ENCODE measurements at places on chromosomes 7 and 10. TPM values are rescaled to one million over a fixed set of nuclear protein-coding genes. Genes with fewer than 3 reads are reported as not detected.

The AKR1C8 gene
- not detected for total RNA-seq

DNA sequence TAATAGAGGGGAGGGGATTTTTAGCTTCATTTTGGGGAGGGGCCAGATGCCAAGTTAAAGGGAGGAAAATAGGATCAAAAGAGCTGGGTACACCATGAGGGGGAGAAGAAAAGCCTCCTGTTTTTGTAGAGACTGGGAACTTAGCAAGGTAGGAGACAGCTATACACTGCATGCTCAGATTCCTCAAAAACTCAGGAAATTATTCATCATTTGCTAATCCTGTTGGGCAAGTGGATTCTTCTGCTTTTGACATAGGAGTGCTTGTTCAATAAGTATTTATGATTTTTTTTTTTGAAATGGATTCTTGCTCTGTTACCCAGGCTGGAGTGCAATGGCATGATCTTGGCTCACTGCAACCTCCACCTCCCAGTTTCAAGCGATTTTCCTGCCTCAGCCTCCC, 73.4 kb downstream of the LYZL2 start:
- no peak for DNase-seq

The KCND2 gene
- not detected for total RNA-seq

The MPP7 gene
- total RNA-seq: 13.6 TPM

DNA sequence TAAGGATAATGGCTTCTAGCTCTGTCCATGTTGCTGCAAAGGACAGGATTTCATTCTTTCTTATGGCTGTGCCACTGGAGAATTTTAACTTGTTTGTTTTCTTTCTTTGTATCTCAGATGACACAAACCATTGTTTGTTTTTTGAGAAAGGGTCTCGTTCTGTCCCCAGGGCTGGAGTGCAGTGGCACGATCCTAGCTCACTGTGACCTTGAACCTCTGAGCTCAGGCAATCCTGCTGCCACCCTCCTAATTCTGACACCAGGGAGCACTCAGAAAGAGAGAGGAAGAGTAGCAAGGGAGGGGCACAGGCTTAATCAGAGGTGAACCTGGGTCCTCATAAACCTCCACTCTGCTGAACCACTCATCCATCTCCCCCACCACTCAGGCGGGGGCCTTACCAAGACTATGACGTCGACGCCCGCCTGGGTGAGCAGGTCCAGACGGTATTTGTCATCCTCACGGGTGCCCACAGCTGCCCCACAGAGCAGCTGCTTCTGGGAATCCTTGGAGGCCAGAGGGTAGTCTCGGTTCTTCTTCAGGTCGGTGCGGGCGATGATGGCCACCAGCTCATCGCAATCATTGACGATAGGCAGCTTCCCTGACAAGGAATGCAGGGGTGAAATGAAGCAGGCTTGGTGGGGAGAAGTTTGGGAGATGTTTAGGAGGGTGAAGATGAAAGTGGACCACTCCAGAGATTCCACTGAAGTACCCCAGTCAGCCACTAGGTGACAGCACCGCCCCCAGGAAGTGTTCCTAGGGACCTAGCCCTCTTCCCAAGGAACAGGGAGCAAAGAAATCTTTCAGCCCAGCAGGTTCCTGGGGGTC, 11.6 kb downstream of the IMPDH1 start:
- peak; percentile 57 for DNase-seq

GRCh38 chr7:25431956-25432450, 203.7 kb upstream of the NPVF start:
- DNase-seq: no peak

- peak; percentile 82 for DNase-seq
Measured at GRCh38 chr7:1512781-1513656, 8.8 kb upstream of the INTS1 start.

- DNase-seq: no peak
Measured at GRCh38 chr7:82506208-82506607, 62.6 kb upstream of the CACNA2D1 start.

The EIF5AL1 gene
- 0.76 TPM for total RNA-seq

DNA sequence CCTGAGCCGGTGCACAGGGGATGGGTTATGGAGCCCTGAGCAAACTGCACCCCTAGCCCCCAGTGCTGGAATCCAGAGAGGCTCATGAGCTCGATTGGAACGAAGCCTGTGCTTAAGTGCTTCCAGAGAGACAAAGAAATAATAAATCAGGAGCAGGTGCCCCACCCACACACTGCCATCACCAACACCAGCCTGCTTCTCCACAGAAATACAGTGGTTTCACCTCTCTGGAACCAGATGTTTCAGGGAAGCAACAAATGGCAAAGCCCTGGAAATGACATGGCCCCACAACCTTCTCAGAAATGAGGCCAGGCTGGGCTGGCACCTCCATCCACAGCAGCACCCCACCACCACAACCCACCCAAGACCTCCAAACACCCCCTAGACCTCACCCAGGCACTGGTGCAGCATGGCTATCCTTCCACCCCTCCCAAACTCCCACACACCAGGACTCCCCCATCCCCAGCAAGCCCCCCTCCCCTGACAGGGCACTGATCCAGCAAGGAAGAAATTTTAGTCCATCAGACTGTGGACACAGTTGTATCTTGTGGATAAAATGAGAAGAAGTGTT, 4.1 kb upstream of the SLC18A3 start:
- DNase-seq: no peak

DNA sequence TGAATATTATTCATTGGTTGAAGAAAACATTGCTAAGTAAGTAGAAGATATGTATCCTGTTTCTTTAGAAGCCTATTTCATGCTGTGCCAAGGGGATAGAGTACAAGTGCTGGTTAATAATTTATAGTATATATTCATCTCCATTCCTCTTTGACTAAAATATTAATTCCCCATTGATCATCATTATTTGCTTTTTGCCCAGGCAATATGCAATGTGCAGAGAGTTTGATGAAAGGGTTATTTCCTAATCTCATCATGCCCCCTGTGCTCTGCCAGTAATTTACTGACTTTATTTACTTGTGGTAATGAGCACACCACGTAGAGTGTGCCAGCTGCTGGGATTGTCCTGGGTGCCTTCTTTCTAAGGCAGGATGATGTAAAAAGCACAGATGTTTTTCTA, 180.9 kb downstream of the REEP3 start:
- no peak for DNase-seq

GRCh38 chr7:68411742-68412141, 1186.5 kb upstream of the AUTS2 start:
- no peak for DNase-seq

The UFSP1 gene
- total RNA-seq: 3.9 TPM

- DNase-seq: peak; percentile 17
Measured at GRCh38 chr10:91694170-91694794, 61.4 kb upstream of the PPP1R3C start.

DNA sequence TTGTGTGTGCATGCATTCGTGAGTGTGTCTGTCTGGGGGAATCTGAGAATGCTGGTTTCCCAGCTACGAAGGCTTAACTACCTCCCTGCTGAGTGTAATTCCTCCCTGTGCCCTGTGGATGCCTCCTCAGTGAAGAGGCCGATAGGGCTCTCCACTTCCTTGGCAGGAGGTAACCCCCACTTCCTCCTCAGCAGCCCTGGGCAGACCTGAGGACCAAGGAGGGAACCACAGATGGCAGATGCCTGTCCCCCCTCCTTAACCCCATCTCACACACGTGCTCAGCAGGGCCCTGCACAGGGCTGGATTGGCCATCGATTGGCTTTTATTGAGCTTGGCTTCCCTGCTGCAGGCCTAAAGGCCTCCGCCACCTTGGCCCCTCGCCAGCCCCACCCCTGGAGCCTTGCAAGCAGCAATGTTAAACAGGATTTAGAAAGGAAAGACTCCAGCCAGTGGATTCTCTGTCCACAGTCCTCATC, 45.6 kb upstream of the LRRC4 start:
- no peak for DNase-seq

GRCh38 chr10:24462889-24463552, 254.1 kb downstream of the KIAA1217 start:
- DNase-seq: no peak

The OR6V1 gene
- not detected for total RNA-seq

GRCh38 chr7:91066627-91067026, 197.6 kb upstream of the FZD1 start:
- DNase-seq: no peak

The THAP5 gene
- 49.0 TPM for total RNA-seq

- DNase-seq: no peak
Measured at GRCh38 chr10:93921338-93921737, 27.6 kb downstream of the SLC35G1 start.

DNA sequence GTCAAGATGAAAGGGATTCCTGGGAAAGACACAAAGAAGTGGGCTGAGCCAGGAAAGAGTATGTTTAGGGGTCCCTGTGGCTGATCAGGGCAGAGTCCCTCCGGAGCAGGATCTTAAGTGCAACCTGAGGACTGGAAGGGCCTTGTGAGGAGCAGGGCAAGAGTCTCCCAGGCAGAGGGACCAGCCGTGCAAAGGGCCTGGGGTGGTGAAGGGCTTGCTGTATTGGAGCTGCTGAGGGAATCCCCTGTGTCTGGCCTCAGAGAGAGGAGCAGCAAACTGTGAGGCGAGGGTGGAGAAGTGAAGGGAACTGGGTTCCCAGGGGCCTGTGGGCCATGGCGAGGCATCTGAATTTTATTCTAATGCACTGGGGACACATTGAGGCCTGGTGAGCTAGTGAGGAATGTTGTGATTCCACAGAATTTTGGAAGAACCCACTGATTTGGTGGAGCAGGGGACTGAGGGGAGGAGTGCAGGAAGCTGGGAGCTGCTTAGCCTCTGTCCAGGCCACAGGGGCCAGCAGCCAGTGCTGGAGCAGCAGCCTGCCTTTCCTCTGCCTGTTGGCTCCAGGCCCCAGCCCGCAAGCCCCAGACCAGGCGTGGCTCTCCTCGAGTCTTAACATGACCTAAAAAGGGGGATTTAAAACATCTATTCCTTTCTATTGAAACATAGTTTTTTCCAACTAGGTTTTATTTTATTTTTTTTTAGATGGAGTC, 138.4 kb upstream of the IGFBP3 start:
- DNase-seq: no peak

The COL13A1 gene
- not detected for total RNA-seq

DNA sequence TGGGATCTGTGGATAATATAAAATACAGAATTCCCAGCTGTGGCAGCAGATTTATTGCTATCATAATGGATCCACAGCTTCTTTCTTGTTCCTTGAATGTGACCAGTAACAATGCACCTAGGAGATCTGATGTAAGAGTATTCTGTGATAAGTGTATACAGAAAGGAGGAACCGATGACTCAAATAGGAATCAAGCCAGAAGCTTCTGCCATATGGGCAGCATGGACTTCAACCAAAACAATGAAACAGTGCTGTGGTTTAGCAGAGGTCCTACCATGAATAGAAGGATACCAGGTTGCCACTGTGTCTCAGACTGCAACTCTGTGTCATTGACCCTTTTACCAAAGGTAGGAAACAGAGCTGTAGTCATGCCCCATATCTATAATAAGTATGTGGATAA, 81.8 kb downstream of the PTPRZ1 start:
- no peak for DNase-seq

Data from B cell (primary cell).